Activated CD8-positive, alpha-beta memory T cell treated with anti-CD3 and anti-CD28 coated beads for 1 hour (primary cell): ENCODE measurements at places on chromosomes 12 and 14.

GRCh38 chr14:61527325-61528100 is 167.8 kb upstream of the HIF1A start:
- DNase-seq = no peak

DNA sequence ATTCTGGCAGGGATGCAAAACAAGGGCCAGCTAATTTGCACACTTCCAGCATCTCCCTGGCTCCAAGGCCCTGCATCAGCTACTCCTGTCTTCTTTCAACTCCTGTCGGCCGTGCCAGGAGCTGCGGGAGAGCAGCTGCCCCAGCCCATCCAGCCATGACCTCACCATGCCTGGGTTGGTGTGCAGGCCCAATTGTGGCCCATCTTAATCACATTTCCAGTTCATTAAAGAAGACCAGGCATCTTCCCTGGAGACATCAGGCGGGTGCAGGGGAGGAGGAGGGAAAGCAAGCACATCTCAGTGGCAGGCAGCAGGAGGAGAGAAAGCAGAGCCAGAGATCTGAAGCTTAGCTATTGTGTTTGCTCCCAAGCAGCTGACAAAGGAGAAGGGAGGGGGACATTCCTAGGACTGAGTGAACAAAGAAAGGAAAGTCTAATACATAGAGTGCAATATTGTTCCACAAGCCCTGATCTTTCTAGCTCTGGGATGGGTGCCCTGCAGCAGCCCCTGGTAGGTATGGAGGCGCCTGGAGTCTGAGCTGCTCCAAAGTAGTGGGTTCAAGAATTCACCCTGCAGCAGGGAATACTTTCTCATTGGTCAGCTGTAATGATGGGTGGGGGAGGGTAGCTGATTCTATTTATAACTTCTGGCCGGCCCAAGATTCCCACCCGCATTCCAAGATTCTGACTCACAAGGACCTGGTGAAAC is 40.1 kb downstream of the VWF start:
- no peak for DNase-seq

DNA sequence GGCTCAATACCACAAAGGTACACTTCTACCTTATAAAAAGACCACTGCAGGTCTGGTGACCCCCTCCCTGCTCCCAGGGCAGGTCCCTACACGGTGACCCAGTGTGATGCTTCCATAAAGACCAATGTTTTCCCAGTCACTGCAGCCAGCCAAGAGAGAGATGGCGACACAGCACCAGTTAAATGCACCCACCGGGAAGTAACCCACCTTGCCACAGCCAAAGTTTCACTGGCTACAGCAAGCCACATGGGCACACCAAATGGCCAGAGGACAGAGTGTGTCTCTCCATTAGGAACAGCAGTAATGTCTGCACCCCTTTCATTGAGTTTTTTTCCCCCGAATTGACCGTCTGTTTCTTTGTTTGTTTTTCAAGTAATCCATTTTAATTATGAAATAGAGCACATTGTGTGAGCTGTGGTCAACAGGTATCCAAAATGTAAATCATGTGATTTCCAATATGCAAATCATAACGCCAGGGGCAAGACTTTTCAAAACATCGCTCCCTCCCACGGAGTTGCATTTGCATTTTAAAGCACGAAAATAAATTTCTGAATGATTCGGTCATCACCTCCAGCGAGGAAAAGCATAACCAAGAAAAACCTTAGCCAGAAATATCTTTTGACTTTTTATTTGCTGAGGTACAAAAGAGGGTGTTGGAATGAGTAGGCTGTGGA is 48.9 kb upstream of the EML1 start:
- DNase-seq = no peak

DNA sequence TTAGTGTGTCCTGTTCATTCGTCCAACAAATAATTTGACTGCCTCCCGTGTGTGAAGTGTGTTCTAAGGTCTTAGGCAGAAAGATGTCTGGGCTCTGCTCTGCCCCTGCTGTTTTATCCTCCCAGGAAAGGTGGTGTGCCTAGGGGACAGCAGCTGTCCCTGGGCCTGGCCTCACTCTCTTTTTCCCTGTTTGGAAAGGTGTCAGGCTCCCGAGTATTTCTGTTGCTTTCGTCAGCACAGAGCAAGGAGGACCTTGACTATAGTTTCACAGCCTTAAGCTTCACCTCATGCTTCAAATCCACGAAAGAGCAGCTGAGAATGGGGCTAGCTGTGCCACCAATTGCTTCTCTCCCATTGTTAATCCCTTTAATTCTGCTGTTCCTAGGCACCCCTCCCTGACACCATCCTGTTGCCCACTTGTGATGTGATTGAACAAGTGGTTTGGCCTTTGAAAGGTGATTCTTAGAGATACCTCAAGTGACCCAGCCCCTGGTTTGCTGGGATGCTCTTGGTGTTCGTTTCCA is 54.2 kb downstream of the TGFB3 start:
- no peak for DNase-seq

DNA sequence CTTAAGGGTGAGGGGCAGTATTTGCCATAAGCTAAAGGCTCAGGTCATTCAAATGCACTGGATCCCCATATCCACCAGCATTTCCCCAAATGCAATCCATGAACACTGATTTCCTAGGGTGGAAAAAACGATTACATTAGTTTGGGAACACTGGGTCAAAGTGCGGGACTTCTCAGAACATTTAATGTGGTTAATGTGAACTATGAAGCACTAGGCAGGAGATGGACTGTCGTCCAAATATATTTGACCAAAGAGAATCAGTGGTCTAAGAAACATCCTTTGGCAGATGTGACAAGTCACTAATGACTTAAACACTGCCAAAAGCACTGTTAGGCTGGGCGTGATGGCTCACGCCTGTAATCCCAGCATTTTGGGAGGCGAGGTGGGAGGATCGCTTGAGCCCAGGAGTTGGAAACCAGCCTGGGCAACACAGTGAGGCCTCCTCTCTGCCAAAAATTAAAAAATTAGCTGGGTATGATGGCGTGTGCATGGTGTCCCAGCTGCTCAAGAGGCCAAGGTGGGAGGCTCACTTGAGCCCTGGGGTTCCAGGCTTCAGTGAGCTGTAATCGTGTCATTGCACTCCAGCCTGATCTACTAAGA is 205.4 kb downstream of the CALM1 start:
- DNase-seq = no peak

- DNase-seq = no peak
These were observed 26.7 kb downstream of the MED21 start for GRCh38 chr12:27048822-27049752.

DNA sequence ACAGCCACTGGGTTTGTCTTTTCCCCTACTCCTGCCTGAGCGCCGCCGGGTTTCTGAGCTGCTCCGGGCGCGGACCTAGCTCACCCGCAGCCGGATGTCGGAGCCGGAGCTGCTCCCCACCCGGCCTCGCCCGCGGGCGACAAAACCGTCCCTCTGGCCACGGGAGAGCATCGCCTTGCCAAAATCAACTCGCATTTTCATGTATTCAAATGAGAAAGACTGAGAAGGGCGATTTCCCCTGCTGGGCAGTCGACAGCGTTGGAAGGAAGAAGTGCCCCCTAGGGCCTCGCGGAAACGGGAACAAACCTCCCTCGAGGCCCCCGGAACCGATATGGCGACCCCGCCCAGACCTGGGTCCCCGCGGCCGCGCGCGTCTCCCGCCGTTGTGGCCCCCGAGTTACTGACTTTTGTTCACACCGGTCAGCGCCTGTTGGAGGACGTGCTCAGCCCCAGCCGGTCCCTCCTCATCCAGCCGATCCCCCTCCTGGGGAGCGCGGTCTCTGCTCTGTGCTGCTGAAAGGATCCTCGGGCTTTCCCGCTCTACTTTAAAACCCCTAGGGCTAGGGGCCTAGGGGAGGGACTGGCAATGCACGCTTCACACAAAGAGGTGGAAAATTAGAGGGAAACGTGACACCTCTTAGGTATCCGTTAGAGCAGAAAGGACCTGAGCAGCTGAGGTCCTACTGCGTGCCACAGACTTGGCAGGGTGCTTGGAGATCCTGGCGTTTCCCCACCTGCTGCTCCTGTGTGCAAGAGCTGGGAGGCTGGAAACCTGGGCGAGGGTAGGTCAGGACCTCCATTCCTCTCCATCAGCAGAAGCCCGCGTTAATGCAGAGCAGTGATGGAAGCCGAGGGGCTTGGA is 4.3 kb downstream of the TTC6 start:
- DNase-seq = no peak

DNA sequence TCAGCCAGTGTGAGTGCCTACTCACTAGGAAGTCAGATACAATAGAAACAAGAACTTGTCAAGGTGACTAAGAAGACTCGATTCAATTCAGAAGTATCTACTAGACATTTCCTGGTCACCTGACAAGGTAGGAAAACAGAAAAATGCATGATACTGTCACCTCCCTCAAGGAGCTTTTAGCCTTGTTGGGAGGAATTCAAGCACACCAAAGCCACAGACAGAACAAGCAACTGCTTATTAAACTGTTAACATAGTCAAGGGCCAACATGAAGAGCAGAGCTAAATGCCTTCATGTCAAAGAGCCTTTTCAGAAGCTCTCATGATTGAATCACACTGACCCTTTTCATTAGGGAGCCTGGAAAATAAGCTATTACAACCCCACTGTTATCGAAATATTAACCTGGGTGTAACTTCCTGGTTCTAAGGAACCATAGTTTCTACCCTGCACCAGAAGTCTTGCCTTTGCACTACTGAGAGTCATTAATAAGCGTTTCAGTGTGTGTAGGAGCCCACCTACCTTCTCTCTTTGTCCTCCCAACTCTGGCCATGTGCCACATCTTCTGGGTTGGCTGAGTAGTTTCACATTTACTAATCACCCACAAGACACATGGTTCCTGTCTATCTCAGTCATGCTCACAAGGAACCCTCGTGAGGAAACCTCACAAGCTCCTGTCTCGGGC is 31.0 kb upstream of the LGALS3 start:
- no peak for DNase-seq

DNA sequence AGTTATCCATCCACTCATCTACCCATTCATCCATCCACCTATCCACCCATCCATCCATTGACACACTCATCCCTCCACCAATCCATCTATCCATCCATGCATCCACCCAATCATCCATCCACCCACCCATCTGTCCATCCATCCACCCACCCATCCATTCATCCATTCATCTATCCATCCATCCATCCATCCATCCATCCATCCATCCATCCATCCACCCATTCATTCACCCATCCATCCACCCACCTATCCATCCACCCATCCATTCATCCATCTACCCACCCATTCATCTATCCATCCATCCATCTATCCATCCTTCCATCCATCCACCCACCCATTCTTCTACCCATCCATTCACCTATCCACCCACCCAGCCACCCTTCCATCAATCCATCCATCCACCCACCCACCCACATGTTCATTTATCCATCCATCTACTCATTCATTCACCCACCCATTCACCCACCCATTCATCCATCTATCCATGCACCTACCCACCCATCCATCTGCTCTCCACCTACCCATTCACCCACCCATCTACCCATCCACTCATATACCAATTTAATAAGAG is 193.8 kb upstream of the ARID2 start:
- DNase-seq = no peak

- DNase-seq = no peak
These were observed 24.1 kb downstream of the CEP83 start for GRCh38 chr12:94435511-94435927.

DNA sequence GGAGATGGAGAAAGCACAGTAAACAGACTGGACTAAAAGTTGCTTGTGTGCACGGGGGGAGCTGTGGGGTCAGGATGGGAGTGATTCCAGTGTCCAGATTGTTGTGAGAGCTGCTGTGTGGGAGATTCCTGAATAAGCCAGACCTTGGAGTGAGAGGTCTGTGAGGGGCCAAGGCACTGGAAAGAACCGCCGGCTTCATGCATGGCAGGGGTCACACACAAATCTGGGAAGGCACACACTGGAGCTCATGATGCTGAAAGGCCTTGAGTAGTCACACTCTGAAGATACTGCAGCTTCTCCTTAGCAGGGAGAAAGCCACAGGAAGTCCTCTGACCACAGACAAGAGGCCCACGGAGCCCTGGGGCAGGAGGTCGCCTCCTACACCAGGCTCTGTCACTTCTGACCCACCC is 23.1 kb downstream of the ADCY6 start:
- DNase-seq = no peak

- DNase-seq = no peak
These were observed 142.5 kb downstream of the PHLDA1 start for GRCh38 chr12:75888874-75889613.

DNA sequence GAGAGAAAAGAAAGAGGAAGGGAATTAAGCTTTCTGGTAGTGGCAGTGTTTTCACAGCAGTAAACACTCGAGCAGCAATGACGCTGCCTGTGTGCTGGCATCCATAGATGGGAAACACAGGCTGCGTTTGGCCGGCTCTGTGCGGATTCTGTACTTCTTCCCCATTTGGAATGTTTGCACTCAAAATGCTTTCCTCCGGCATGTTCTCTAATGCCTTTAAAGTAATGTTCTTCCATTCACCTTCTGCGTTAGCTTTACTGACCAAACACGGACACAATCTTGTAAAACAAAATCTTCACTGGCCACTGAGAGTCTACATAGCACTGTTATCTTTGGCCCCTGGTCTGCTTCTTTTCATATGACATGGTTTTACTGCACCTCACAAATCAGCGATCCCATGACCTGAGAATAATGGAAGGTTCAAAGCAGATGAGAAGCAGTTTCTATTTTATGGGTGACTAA is 31.4 kb downstream of the DCP1B start:
- DNase-seq = no peak

DNA sequence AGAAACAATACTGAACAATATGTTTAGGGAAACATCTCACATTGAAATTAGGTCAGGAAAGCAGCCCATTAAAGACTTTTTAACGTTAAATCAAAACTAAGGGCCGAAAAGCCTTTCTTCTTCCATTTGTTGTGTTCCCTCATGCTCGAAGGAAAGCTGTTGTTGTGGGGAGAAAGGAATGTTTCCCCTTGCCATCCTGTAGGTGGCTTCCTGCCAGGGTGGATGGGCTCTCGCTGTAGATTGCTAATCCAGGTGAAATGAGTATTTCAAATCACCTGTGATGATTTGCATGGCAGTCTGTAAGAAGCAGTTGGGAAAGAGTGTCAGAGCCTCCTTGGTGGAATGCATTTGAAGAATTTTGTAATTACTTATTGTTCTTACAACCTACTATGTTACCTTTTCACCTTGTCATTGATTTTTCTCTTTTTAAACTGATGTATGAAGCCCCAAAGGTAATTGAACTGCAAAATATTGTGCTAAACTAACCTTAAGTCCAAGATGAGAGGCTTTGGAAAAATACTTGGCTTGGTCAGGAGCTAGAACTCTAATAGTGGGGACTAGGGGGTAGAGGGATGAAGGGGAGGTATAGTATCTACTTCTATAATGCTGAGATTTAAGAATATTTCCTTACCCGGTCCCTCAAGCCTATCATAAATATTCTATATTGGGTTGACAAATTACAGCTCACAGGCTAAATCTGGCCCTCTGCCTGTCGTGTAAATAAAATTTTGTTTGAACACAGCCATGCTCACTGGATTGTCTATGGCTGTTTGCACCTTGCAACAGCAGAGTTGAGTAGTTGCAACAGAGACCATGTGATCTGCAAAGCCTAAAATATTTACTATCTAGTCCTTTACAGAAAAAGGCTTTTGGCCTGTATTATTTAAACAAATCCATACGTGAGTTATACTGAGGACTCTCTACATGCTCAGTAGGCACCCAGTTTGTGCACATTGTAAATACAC is 7.7 kb upstream of the DCP1B start:
- no peak for DNase-seq
